Epithelial cell of prostate (primary cell): ENCODE measurements at places on chromosomes 1 and 21.

DNA sequence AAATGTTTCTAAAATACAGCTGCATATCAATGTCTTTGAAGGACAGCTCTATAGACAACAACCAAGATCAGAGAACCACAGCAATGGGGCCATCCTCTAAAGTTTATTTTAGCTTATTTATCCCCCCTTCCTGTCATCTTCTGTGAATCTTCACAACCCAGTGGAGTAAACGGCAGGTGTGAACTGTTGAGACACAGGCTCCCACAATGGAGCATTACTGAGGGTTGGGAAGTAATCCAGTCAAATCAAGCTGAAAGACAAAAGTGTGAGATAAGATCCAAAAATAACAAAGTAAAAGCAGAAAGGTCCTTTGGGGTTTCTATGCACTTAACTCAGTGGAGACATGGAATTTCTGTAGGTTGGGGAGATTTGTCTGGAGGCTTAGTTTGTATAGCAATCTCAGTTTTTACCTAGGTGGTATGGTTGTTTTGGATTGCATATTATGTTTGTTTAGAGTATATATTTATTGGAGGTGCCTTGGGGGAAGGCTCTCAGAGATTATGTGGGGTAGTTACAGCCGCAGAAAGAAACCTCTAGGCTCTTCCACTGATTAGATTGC is 286.9 kb upstream of the ADGRL2 start:
- DNase-seq: no peak

DNA sequence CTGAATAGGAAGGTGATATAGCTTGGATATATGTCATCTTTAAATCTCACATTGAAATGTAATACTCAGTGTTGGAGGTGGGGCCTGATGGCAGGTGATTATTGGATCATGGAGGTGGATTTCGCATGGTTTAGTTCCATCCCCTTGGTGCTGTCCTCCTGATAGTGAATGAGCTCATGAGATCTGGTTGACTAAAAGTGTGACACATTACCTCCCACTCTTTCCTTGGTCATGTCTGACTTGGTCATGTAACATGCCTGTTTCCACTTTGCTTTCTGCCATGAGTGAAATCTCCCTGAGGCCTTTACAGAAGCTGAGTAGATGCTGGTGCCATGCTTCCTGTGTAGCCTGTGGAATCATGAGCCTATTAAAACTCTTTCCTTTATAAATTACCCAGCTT is 664.5 kb upstream of the NR5A2 start:
- no peak for DNase-seq

GRCh38 chr21:29419422-29419821 is 120.7 kb downstream of the BACH1 start:
- no peak for DNase-seq

DNA sequence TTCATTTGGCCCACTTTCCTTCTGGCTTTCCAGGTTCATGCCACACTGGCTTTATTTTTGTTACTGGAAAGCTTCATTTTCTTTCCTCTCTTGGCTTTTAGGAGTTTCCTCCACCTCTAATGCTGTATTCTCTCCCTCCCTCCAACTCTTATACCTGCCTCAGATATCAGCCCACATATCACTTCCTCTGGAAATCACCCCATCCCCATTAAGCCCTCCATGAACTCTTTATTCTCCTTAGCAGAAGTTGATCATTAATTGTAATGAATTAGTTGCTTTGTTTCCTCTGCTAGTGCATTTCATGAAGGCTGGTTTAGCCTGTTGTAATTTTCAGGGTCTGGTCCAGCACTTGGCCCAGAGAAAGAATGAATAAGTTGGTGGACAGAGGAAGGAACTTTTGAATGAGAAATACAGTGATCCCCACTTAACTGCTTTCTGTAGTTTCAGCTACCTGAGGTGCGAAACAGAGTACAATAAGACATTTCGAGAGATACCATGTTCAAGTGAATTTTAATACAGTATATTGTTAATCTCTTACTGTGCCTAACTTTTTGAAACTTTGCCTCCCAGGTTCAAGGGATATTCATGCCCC is 1.7 kb downstream of the SOAT1 start:
- DNase-seq: no peak

DNA sequence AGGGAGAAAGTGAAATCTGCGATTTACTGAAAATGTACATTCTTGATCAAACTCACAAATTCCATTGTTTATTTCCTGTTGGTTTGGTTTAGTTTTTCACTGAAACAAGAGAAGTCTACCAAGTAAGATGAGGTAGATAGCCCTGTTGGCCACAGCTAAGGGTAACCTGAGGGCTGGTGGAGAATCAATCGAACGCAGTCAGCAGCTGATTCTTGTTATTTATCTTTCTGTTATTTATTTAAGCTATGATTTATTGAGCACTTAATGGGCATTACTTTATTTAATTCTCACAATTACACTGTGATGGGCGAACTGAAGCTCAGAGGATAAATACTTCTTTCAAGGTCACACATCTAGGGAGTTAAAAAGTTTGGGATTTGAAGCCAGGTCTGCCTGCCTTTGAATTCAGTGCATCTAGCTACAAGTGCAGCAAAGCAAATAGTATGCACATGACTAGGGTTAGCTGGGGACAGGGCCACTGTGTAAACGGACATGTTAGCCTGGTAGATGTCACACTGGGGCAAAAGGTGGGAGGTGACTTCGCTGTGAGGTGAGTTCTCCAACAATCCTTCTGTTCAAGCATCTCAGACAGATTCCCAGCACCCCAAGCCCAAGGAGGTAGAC is 106.5 kb upstream of the GADD45A start:
- no peak for DNase-seq

GRCh38 chr21:38699048-38699447 is 106.7 kb upstream of the ETS2 start:
- DNase-seq: no peak

GRCh38 chr1:23357138-23357908 is 12.3 kb downstream of the ZNF436 start:
- no peak for DNase-seq

- DNase-seq: no peak
These were observed 28.5 kb upstream of the EPS8L3 start for GRCh38 chr1:109792056-109792831.

- DNase-seq: no peak
These were observed 25.8 kb upstream of the KLHDC8A start for GRCh38 chr1:205382561-205382960.

DNA sequence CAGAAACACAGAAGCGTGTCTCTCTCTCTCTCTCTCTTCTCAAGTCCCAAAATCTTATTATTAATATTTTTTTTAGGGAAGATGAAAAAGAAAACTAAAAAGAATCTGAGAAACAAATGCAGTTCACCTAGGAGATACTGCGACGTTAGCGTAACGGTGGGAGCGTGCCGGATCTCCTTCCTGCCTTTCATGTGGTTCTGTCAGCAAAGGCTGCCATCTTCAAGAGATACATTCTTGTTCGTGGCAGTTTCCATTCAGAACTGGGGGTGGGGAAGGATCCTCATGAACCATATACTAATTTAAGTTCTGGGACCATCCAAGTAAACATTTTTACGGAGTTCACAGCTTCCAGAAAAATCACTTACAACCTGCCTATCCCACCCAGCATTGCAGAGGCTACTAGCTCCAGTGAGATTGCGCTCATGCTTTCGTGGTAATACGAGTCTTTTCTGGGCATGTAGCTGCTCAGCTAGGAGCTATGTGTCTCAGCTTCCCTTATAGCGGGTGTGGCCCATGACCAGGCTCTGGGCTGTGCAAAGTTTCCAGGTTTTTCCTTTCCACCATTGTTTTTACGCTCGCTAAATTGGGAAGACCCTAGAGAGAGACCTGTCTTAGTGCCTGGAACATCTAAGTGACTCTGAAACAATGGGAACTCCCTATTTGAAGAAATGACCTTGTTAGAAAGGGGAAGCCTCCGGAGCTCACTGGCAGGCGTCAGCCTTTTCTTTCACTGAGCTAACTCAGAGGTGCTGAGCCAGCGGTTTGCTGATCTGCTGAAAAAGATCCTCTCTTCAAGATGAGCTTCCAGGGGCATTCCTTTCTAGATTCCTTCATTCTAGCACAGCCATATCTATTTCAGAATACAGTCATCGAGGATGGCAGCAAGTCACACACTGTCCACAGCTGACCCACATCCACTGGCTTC is 17.3 kb downstream of the SLAMF1 start:
- DNase-seq: no peak

DNA sequence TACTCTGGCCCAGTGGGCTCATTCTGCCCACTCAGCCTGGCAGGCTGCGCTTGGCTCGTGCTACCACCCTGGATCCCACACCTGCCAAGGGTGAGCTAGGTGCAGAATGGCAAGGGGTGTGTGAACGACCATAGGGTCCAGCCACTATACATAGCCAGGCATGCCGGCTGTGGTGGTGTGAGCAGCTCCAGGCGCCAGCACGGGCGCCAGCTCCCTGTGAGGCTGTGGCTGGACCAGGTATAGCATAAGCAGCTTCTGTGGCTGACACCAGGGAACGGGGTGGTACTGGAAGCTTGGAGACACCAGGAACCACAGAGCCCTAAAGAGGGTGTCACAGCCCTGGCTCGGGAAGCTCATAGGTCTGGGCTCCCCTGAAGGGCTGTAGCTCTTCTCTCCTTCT is 18.6 kb downstream of the CCDC18 start:
- no peak for DNase-seq

GRCh38 chr1:89781494-89782126 is 39.2 kb upstream of the LRRC8D start:
- DNase-seq: no peak

DNA sequence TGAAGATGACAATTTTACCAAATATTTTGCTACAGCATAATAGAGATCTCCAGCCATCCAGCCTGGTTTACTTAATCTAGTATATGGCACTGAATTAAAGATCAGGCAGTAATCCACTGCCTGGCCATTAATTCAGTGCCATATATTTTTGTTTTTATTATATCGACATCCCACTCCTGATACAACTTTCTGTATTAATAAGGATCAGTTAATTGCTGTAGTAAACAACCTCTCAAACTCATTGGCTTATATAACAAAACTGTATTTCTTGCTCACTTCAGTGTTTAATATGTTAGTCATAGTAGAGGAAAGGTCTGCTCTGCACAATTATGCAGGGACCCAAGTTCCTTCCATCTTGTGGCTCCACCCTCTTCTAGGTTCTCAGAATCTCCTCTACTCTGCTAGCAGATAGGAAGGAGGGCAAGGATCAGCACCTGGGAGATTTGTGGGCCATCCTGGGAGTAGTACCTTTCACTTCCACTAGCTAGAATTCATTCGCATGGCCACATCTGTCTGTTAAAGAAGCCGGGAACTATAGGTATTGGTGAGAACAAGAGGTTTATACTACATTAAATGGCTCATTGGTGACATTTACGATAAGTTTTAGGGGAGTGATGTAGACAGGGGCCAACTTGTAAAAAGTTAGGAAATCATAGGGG is 3.6 kb upstream of the ZDHHC18 start:
- no peak for DNase-seq

DNA sequence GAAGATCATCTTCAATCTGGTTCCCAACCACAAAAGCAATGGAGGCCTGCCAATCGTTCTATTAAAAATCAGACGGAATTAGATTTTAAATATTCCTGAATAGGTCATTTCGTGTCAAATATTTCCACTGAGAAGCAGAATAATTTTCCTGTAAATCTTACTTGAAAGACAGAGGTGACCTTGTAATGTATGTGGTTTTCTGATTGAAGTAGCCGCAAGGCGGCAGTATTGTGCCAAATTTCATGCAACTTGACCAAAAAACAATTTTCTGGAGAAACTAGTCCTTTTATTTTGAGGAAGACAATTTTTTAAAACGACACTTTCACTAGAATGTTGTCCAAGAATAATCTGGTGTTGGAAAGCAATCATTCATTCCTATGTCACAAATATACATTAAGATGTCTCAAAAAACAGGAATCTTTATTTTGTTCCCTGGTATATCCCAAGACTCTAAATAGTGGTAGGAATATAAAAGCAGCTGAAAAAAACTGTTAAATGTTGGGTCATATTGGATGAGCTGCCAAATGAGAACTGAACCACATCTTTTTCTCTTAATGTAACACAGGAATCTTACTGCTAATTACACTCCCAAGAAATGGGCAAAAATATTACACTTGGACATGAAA is 33.6 kb downstream of the SPAG17 start:
- DNase-seq: no peak

DNA sequence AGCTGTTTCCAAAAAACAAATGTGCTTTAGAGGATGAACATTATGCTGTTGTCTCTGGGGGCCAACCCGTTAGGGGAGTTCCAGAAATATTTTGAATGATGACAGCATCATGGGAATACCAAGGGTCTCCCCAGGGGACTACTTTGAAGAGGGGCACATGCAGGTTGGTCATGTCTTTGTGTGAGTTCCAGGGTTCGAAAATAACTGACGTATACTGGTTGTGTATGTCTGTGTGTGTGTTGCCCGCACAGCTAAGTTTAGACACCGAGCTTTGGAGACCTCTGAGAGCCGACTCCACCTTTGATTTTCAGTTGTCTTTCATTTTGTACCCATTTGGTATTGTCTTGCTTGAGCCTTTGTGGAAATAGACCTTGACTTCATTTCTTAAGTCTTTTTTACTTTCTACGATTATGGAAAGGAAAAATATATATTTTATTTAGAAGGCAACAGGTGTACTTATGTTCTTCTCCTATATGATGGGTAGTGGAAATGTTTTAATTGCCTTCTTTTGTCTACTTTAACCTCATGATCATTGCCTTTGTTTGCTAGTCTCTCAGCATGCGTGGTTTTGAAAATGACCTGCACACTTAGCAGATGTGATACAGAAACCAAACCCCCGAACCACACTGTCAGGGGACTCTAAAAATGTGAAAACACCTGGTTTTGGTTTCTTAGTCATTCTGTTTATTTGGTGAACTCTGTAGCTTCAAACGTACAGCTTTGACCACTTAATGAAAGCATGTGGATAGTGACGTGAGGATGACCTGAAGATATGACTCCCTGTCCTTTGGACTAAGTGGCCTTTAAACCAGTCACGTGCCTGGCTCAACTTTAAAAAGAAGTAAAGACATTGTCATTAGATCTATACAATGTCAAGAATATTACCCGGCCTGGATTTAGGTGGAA is 56.5 kb downstream of the GALNT2 start:
- no peak for DNase-seq

DNA sequence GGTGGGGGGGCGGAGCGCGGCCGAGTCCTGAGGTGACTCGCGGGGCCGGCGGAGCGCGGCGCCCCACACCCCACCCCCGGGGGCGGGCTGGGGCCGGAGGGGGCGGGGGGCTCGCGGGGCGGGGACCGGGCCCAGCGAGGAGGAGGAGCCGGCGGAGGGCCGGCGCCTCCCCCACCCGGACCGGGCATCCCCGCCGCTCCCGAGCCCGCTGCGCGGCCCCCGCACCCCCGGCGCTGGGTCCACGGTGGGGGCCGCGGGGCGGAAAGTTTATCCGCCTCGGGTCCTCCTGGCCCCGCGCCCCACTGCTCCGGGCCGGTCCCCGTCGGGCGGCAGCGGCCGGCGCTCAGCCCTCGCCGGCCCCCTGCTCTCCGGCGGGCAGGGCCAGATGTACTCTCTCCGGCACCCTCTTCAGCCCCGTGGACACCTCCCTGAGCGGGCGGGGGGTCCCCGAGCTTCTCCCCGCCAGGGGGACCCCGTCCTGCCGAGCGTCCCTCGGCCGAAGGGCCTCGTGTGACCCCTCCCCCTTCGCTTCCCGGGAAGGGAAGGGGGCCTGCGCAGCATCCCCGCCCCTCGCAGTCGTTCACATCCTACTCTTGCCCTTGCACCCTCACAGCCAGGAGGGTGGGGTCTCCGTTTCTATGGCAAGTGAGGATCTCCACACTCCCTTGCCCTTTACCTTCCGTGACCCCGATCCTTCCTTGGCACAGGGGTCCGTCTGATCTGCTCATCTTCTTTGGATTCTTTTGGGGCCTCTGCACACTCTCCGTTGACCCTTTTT is 663 bp downstream of the CAMTA1 start:
- no peak for DNase-seq
